ENCODE measurements at places on chromosomes 6 and 20. TPM values are rescaled to one million over a fixed set of nuclear protein-coding genes. Genes with fewer than 3 reads are reported as not detected.

Gene TDRD6
- 0.07 TPM for total RNA-seq

Gene TAGAP
- total RNA-seq, result 0.64 TPM

Gene TCP11
- not detected for total RNA-seq

Gene RAMACL
- total RNA-seq, result 2.2 TPM

Gene BFSP1
- total RNA-seq, result 0.81 TPM

Gene PRPH2
- not detected for total RNA-seq

Gene COL12A1
- 20.4 TPM for total RNA-seq

Gene FNDC11
- not detected for total RNA-seq

Gene PERP
- 103 TPM for total RNA-seq

Gene GSTA1
- not detected for total RNA-seq

Gene PRR18
- total RNA-seq, result not detected

GRCh38 chr6:17392978-17393891, at the start of gene CAP2:
Gene CAP2 (plus strand): TSS chr6:17393595. CDS start chr6:17421556, 27,961 bp downstream.
- DNase-seq, result peak; percentile 49

GRCh38 chr20:187733-188132, 1.8 kb downstream of the DEFB128 start:
- no peak for DNase-seq

DNA sequence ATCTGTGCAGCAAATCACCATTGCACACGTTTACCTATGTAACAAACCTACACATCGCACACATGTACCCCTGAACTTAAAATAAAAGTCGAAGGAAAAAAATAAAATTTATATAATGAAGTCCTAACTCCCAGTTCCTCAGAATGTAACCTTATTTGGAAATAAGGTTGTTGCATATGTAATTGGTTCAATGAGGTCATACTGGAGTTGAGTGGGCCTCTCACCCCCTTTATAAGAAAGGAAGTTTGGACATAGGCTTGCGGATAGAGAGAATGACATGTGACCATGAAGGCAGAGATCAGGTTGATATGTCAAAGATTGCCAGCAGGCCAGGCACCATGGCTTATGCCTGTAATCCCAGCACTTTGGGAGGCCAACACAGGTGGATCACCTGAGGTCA, 16.1 kb upstream of the ZBTB22 start:
- DNase-seq, result no peak

GRCh38 chr20:33984182-33984719, 9.5 kb upstream of the RALY start:
- DNase-seq, result no peak

GRCh38 chr6:19180348-19181072, 656.7 kb upstream of the ID4 start:
- no peak for DNase-seq

GRCh38 chr20:52226370-52226769, 34.8 kb upstream of the ZFP64 start:
- no peak for DNase-seq

DNA sequence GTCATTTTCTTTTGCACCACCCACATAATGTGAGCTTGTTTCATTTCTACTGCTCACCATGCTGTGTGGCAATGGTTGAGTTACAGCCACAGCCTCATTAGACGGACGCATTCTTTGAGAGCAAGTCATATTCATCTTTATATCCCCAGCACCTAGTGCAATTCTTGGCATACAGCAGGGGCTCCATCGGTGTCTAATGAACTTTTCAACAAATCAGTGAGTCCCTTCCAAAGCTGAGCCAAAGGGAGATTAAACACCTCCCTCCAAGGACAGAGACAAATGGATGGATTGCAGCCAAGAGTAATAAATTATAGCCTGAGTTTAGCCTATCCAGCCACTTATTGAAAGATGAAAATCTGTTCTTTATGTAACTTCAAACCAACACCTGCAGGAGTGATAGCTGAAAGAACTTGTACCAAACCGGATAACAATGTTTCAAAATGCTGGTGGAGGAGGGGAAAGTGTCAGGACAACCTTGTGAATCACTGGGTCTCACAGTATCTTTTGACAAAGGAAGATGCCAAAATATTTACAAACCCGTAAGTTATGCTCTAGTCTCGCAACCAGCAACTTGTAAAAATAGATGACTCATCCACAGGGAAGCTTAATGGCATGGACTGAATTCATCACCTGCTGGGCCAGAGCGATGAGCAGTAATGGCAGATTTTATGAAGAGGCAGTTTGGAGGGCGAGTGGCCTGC, 139.0 kb downstream of the PXDC1 start:
- DNase-seq, result no peak

DNA sequence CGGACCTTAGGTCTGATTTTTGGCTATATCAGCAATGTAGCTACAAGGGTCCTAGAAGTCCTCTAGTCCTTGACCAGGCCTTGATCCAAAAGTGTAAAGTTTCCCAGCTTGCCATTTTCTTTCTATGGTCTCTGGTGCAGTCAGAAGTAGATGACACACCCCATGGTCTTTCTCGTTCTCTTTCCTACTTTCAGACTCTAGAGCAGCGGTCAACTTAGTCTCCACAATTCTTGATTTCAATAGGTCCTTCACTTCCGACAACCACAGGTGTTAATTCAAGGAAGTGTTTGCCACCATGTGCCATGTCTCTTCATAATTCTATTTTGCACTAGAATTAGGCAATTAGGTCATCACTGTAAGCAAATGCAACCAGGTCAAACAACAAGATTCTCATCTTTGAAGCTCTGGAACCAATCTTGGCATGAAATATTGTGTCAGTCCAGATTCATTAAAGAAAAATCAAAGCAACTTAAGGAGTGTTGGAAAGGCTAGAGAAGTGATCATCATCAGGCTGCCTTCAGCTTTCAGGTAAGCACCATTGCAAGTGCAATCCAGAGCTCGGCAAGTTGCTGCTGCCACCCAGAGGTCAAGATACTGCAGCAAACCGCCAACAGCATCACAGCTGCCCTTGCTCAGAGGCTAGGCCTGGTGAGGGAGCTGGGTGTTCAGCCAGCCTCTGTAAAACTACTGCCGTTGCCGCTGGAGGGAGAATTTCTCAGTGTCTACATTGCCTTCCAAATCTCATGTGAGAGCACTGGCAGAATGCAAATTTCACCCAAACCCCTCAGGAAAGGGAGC, 5.6 kb upstream of the SYNE1 start:
- DNase-seq, result peak; percentile 59

DNA sequence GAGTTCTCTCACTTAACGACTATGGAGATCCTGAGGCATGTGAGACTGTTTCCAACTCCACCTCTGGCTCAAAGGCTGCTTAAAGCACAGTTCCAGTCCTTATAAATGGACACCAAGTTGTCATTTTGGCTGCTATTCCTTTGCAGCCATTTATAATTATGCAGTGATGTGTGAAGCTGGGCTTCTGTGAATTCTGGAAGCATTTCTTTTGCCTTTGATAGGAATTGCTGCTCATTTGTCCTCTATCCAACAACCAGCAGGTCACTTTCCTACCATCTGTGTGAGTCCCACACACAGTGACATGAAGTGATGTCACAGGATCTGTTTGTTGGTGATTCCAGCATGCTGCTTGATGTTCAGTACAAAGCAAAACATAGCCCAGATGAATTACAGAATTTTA, 28.5 kb upstream of the EFHC1 start:
- DNase-seq, result no peak

GRCh38 chr6:54132587-54132986, 21.3 kb downstream of the MLIP start:
- no peak for DNase-seq

- DNase-seq, result no peak
These were observed 1607.2 kb downstream of the GRIK2 start for GRCh38 chr6:103000688-103001087.

- DNase-seq, result no peak
These were observed 158.7 kb downstream of the RNGTT start for GRCh38 chr6:88804701-88805100.

- DNase-seq, result no peak
These were observed 187.9 kb downstream of the PREX1 start for GRCh38 chr20:48639899-48640298.

DNA sequence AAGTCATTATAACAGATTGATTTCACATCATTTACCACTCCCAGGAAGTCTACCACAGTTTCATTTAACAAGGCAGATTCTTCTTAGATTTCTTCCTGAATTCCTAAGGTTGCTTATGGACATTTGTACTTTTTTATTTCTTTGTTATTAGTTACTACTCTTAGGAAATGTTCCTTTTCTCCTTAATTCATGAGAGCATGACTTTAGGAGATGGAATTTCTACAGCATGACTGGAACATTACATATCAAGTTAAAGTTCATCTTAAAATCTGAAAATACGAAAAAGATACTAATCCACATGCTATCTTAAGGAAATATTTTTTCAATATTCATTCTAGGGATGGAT, 22.3 kb downstream of the CNKSR3 start:
- DNase-seq, result no peak

DNA sequence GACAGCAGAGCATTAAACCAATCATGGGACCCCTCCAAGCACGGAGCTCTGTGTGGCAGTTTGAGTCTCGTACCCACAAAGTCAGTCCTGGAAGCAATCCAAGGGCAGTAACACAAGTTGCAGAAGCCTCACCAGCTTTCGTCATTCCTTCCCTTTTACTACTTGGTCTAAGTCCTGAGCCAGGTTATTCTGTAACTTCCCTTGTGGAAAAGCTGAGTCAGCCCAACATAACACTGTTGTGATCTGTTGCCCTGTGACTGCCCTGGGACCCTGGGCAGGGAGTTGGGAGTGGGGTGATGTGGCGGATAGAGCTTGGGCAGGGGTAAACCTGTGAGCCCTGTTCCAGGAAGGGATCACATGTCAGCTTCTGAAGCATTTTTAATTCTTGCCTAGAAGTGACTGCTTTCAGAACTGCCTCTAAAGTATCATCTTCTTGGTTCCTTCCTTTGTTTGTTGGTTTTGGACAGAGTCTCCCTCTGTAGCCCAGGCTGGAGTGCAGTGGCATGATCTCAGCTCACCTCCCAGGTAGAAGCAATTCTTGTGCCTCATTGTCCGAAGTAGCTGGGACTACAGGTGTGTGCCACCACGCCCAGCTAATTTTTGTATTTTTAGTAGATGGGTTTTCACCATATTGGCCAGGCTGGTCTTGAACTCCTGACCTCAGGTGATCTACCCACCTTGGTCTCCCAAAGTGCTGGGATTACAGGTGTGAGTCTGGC, 183.7 kb upstream of the JAG1 start:
- DNase-seq, result peak; percentile 37

GRCh38 chr6:150891888-150892485, 26.5 kb downstream of the MTHFD1L start:
- DNase-seq, result peak; percentile 67

- DNase-seq, result no peak
These were observed 150.9 kb downstream of the ARID1B start for GRCh38 chr6:156928126-156928525.

- no peak for DNase-seq
These were observed 10.5 kb downstream of the ANKRD66 start for GRCh38 chr6:46757214-46757596.

DNA sequence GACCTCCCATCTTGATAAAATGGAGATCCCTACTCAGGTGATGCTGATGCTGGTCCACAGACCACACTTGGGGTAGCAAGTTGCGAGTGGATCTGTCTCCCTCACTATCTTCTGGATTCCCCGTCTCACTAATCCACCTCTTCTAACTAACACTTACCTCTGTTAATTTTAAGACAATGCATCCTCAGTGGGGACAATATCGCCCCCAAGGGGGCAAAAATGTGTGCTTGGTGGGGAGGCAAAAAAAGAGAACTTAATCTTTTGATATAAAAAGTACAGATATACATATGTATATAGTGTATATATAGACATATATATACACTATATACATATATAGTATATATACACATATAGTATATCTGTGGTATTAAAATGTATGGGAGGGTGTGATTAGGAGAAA, 4.3 kb downstream of the LRFN2 start:
- DNase-seq, result no peak

Data from Calu3 (cell line).